T-helper 17 cell (primary cell): ENCODE measurements at places on chromosomes 7 and 10.

- no peak for DNase-seq
Measured at GRCh38 chr7:6650521-6651011, 13.4 kb downstream of the ZNF316 start.

DNA sequence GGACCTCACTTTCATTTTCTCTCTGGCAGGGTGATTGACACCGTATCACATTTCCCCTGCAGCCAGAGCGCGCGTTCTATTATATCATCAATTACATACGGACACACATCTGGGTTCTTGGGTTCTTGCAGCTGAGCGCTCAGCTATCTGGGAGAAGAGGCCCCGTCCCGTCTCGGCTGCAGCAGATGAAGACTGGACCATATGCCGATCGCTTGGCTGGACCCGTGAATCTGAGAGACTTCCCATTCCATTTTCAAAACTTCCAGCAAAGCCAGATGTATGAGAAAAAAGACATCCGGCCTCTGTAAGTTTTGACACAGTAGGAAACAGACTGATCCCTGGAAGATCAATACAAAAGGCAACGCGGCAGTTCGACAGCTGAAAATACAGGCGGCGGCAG lies 99.8 kb downstream of the JCAD start:
- DNase-seq = no peak

GRCh38 chr10:92363498-92363897 lies 72.5 kb downstream of the MARCHF5 start:
- DNase-seq = no peak

- no peak for DNase-seq
Measured at GRCh38 chr10:7340179-7340874, 70.5 kb downstream of the SFMBT2 start.

DNA sequence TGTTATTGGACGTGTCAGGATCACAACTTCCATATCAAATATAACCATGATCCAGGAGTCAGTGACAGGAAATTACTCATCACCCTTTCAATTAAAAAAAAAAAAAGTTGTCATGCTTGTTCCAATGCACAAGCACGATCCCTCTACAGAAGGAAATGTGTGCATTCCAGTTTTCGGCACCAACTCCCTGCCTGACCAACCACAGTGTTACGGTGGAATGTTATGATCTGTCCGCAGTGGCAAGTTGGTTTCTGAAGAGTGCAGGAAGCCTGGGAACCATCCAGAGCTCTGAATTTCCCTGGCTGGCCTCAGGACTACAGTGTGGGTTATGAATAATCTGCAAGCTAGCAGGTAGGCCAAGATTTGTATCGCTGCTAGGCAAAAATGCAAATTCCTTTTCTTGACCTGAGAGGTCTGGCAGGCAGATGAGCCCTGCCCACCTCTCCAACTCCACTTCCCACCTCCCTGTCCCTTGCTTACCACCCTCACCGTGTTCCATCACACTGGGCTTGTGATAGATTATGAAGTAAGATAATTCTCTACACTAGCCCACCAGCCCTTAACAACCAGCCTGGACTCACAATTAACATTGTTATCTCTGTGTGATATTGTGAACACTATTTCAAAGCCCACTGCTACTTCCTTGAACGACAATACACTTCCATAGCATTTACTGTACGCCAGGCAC lies 20.4 kb downstream of the FRMPD2 start:
- no peak for DNase-seq

DNA sequence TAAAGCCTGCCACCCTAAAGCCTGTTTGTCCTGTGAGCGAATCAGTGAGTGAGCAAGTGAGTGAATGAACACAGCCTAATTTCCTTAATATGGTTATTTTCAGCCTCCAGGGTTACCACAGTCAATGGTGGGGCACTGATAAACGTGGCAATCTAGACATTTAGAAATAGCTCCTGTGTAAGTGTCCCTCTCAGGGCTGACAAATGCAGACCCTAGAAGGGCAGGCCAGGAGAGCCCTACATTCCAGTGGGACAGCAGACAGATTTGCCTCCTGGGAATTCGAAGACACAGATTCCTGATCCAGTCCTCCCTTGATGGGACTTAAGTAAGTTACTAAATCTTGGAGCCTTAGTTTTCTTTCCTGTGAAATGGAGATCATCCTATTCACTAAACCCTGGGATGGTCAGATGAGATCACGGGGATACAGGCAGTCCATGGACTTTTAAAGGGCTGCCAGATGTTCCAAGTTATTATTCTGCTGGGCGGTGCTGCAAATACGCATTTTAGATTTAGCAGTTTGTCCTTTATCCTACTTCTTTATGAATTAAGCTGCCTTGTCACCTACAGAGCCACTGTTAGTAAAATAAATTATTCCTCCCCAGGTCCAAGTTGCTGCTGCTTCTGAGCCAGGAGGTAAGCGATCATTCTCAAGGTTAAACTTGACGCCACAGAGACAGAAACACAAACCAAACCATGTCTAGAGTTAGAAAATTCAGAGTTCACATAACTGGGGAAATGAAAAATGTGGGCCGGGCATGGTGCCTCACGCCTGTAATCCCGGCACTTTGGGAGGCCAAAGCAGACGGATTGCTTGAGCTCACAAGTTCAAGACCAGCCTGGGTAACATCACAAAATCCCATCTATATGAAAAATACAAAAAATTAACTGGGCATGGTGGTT lies 54.8 kb upstream of the TM9SF3 start:
- DNase-seq = no peak

- DNase-seq = peak; percentile 53
Measured at GRCh38 chr7:92904244-92905131, 68.1 kb upstream of the CDK6 start.

- peak; percentile 75 for DNase-seq
Measured at GRCh38 chr7:139095194-139095659, 14.3 kb downstream of the ZC3HAV1 start.

GRCh38 chr10:127449490-127449889 lies 99.6 kb upstream of the NPS start:
- DNase-seq = no peak

DNA sequence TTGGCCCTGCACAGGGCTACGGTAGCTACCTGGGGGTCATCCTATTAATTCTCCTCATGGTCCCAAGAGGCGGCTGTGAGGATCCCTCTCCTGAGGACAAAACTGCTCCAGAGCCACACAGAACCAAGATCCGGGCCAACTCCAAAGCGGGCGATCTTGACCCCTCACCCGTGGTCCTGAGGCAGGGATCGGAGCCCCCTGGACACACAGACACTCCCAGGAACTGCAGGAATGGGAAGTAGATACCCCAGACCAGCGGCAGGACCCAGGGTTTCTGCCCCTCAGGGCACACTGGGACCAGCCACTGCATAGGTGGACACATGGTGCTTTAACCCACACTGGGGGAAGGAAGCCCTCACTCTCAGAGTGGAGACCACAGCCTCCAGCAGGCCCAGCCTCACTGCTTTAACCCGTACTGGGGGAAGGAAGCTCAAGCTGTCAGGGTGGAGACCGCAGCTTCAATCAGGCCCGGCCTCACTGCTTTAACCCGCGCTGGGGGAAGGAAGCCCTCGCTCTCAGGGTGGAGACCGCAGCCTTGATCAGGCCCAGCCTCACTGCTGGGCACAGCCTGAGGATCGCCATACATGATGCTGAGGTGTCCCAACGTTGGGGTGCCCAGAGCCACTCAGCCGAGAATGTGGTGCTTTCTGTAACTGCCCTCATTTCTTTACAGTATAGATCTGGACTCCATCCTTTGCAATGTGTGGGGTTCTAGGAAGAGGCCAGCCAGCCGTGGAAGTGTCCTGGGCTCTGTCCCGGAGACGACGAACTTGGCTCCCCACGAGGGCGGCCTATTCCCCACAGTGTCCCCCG lies 60.1 kb downstream of the DIP2C start:
- no peak for DNase-seq

DNA sequence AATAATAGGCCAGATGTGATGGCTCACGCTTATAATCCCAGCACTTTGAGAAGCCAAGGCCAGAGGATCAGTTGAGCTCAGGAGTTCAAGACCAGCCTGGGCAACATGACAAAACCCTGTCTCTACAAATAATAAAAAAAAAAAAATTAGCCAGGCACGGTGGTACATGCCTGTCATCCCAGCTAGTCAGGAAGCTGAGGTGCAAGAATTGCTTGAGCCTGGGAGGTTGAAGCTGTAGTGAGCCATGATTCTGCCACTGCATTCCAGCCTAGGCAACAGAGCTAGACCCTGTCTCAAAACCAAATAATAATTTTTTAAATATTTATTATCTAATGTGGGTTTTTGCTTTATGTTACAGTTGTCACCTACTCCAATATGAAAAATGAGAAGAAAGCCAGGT lies 178.9 kb downstream of the ADK start:
- no peak for DNase-seq

DNA sequence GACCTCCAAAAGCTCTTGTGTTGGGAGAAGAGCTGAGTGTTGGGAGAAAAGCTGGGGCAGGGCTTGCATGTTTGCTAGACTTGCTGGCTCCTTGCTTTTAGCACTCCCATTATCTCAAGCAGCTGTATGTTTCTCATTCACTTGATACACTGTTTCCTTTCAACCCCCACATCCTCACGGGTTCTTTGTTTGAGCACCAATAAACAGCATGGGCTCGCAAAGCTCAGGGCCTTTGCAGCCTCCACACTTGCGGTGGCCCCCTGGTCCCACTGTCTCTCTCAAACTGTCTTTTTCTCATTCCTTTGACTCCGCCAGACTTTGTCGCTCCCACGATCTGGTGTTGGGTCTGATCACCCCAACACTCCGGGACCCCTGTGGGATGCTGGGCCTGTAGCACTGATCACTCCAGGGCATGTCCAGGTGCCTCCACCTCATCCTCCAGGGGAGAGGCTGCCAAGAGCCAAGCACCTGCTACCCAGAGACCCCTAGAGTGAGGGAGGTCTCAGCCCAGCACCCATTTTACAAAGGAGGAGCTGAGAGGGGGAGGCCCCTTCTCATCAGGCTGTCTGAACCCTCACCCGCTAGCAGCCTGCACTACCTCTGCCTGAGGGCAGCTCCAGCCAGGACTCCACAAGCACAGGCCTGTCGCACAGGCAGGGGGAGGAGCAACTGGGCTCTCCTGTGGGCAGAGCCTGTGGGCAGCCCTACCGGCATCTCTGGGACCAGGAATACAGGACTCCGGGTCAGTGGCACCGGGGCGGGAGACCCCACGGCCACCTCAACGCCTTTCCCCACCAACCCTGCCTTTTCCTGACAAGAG lies 49.1 kb upstream of the MSMB start:
- DNase-seq = no peak

DNA sequence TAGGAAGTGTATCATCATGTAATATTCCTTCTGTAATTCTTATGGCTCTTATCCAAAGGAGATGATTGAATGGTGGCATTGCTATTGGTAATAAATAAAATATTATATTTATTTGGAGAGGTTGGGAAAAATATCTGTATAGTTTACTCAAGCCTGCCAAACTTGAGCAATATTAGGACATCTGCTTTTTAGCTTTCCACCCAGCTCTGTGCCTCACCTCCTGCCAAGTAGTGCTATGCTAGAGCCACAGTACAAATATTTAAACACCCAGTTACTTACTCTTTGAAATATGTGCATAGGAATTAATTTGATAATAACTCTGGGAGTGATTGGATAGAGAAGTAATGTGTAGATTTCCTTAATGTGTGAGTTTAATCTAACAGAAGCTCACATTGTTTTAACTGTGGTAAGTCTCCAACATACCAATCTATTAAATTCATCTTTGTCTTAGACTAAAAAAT lies 129.2 kb downstream of the BBS9 start:
- no peak for DNase-seq

DNA sequence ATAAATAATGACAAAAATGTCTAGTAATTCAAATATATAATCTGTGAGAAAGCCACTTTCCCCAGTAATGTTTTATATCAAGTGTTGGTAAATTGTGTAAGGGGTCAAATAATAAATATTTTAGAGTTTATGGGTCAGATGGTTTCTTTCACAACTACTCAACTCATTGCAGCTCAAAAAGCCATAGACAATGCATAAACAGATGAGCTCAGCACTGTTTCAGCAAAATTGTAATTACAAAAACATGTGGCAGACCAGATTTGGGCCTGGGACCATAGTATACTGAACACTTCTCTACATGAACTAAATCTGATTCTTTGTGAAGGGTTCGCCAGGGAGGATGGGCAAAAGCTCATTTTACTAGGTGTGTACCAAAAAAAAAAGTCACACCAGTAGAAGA lies 460.8 kb downstream of the NRG3 start:
- no peak for DNase-seq

GRCh38 chr7:28608237-28608656 lies 195.9 kb downstream of the CREB5 start:
- DNase-seq = no peak

DNA sequence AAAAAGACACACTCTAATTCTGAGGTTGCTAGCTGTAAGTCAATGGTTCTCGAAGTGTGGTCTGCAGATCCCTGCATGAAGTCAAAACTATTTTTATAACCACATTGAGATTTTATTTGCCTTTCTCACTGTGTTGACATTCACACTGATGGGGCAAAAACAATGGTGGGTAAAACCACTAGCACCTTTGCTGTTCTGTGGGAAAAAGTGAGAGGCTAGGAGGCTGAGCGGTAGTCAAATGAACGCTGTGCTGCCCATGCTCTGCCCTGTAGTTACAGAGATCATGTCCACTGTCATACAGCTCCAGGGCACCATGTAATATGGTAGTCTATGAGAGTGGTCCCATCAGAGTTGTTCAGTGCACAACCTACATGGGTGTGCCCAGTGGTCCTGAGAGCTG lies 21.6 kb upstream of the PDCD4 start:
- no peak for DNase-seq

- DNase-seq = no peak
Measured at GRCh38 chr7:19489162-19489820, 219.5 kb downstream of the POLR1F start.

DNA sequence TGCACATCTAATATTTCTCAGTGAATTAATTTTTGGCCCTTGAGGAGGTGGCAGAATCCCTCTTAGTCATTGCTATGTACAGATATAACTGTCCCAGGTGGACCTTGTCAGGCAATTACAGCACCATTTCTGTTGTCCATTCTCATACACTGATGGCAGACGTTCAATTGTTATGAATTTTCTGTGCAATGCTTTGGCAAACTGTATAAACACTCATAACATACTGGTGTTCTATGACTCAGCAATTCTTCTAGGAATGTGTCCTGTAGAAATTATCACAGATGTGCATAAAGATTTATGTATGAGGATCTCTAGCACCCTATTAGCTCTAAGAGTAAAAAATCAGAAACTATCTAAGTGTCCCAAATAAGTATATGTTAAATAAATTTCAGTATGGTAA lies 80.8 kb downstream of the DNAJB9 start:
- no peak for DNase-seq

- no peak for DNase-seq
Measured at GRCh38 chr10:22461891-22462290, 116.6 kb downstream of the SPAG6 start.
